ENCODE measurements at places on chromosomes 3 and 15. TPM values are rescaled to one million over a fixed set of nuclear protein-coding genes. Genes with fewer than 3 reads are reported as not detected.
A peak's percentile ranks its signal among the peaks of the same experiment; 100 is the strongest.

The EPHA3 gene
- total RNA-seq = 36.0 TPM

The RAB27A gene
- total RNA-seq = 3.8 TPM

GRCh38 chr3:56894881-56895431 is 93.2 kb upstream of the ARHGEF3 start:
- peak; percentile 72 for ATAC-seq

DNA sequence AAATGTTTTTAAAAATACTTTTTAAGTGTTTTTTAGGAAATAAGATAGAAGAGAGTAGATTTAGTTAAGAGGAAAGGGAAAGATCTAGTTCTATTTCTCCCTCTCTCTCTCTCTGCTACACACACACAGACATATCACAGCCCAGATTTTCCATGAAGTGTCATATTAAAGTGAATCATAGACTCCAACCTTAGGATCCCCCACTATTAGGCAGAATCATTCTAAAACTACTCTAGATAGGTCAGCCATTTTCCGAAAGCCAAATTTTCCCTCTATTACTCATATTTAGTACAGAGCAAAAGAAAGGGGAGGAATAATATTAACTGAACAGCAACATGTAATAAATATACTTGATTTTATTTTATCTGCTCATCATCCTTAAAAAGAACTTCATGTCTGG is 45.1 kb upstream of the RSL24D1 start:
- ATAC-seq = no peak

GRCh38 chr3:11775493-11775892 is 71.2 kb downstream of the TAMM41 start:
- ATAC-seq = no peak

All from motor neuron (in vitro differentiated cells).